ENCODE measurements at places on chromosomes 1 and 21. TPM values are rescaled to one million over a fixed set of nuclear protein-coding genes. Genes with fewer than 3 reads are reported as not detected.

GRCh38 chr1:150780510-150780909 is 14.9 kb upstream of the CTSS start:
- H3K27me3 ChIP-seq: no peaks in the 10 kb centered on the region
- H3K4me3 ChIP-seq: no peak overlapping the region
- H3K27ac ChIP-seq: no peak overlapping the region
- no peak for DNase-seq

- peaks cover 76% of the 10 kb centered on the region for H3K4me1 ChIP-seq
- DNase-seq: no peak
- peaks cover 38% of the 10 kb centered on the region for H3K36me3 ChIP-seq
Observed at GRCh38 chr1:223712850-223713474, 623 bp downstream of the CAPN2 start.

DNA sequence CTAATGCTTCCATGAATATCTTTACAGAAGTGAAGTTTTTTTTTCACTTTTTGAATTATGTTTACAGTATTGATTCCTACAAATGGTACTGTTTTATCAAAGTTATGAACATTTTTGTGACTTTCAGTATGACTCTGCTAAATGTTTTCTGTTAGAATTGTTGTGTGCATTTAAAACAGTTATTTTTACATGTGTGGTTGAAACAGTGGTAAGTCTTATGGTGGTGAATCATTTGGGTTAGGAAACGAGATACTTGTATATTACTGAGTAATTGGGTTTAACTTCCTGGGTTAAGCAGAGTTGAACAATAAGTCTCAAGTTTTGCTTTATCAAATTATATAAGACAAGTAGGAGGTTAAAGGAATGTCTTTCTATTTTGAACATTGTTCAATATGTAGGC is 66.8 kb downstream of the VPS13D start:
- peak; percentile 70 for DNase-seq
- peaks cover 30% of the 10 kb centered on the region for H3K4me1 ChIP-seq
- H3K27me3 ChIP-seq: no peaks in the 10 kb centered on the region
- peak overlapping the region; percentile 92 for H3K27ac ChIP-seq

APCS gene
- not detected for total RNA-seq

SASS6 gene
- total RNA-seq: 4.6 TPM

CLCA1 gene
- total RNA-seq: not detected
